ENCODE measurements at places on chromosomes 2 and 18.

DNA sequence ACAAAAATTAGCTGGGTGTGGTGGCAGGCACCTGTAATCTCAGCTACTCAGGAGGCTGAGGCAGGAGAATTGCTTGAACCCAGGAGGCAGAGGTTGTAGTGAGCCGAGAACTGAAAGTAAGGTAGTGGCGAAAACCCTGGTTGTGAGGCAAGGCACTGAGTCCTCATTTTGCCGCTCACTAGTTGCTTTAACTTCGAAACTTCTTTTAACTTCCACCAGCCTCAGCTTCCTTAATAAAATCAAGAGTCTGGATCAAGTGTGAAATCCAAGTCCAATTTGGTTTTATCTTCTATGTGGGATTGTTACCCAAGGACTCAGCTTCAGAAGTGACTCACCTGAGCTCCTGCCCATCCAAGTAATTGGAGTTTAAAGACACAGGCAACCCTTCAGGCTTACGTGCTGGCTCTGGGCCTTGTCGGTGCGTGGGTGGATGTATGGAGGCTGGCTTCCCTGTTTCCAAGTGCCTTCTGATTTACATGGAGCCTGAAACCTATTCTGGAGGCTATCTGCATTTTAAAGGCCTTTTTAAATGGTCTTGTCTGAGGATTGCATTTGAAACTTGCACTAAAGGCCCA, 374.2 kb upstream of the ID2 start:
- DNase-seq, result no peak

DNA sequence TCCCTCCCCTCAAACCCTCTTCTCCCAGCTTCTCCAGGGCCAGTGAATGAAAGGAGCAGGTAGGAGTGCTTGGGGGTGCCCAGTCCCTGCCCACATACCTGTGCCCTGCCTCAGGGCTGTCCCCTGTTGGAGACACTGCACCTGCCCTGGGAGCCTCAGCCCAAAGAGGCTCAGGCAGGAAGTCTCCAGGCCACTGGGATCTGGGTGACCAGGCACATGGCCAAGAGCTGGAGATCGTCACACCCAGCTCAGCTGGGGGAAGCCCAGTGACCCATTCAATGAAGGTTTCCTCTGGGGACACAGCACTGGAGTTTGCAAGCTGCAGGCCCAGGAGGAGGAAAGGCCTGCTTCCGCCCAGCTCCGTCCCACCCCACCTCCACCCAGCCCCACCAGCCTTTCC, 156.4 kb downstream of the ZFP36L2 start:
- no peak for DNase-seq

DNA sequence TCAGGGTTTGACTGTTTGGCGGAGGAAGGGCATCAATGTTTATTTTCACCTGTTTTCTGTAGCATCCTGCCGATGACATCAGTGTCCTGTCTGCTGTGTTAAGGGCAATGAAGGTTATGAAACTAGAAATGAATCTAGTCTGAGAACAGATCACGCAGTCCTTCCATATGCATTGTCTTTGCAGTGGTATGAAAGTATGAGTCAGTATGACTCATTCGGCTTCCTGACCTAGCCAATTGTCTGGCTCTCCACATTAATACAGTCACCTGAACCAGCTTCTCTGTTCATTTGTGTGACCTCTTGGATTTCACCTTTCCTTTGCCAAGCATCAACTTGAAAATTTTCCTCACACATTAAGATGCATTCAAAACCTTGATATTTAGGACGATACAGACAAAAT, 353.8 kb downstream of the RND3 start:
- no peak for DNase-seq

DNA sequence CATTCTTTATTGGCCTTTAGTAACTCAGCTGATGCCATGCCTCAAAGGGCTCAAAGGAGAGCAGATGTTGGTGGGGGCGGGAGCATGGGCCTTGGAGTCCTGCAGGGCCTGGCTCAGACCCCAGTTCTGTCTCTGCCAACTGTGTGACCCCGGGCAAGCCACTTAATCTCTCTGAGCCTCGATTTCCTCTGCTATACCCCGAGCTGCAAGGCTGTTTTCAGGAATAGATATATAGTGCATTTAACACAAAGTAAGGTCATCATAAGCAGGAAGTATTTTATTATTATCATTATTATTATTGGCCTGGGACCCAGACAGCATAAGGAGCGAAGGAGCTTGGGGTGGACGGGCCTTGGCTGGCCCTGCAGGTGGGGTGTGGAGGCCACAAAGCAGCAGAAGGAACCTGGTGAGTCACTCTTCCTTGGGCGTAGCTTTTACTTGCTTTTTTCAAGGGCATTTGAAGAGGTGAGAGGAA, 162.7 kb downstream of the INHBB start:
- DNase-seq, result no peak

DNA sequence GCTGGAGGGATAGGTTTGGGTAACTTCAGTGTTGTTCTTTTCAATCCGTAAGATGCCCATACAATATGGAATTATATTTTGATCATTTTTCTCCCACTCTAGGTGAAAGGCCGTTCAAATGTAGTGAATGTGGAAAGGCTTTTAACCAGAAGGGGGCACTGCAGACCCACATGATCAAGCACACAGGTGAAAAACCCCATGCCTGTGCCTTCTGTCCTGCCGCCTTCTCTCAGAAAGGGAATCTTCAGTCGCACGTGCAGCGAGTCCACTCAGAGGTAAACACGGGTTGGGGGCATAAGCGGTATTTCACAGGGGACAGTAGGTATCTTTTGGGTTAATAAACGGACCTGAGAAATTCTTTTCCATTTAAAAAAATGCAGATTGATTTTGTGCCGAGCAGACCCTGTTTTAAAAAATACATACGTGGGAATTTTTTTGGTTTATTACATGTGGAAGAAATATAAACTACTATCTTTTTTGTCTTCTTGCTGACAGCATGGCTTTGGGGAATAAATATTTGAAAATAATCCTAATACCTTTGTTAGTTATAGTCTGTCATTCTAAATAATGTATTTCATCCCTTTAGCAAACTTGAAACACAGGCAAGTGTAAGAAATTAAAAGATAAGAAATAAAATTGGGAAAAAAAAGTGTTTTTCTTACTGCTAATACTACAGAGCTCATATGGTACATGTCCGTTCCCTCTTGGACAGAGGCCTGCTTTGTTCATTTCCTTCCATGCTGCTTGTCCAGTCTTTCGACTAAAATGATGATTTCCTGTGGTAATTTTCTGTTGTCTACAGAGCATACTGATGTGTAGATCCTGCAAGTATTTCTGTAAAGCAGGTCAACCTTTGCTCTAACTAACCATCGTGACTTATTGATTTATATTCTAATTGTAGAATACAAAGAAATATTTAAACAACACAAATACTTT, 53.3 kb downstream of the ZNF236 start:
- peak; percentile 31 for DNase-seq

DNA sequence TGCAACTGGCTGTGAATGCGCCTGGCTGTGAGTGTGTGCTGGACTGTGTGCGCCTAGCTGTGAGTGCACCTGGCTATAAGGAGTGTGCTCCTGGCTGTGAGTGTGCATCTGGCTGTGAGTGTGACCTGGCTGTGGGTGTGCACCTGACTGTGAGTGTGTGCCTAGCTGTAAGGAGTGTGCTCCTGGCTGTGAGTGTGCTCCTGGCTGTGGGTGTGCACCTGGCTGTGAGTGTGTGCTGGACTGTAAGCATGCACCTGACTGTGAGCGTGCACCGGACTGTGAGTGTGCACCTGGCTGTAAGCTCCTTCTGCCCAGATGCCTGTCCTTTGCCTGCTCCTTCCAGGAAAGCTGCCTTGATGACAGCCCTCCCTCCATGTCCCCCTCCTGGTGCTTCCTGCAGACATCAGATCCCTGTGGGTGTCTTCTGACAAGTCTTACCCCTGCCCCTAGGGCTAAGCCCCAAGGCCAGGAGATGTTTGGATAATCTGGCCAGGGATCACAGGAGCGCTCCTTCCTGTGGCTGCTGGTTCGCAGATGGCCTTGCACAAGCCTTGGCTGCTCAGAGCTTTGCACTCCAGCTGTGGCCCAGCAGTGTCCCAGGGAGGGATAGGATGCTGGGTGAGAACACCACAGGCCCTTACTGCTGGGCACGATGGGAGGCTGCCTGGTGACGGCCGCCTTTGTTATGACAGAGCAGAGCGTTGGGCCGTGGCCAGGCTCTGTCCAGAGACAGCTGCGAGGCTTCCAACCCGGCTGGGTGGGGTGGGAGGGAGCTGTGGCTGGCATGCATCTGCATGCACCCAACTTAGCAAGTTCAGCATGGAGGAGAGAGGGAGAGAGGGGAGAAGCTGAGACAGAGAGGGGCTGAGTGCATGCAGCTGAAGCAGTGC, 89.9 kb downstream of the GLI2 start:
- no peak for DNase-seq

GRCh38 chr2:191922736-191923651, 76.1 kb upstream of the CAVIN2 start:
- DNase-seq, result no peak

- DNase-seq, result no peak
Measured at GRCh38 chr2:186573531-186573930, 16.3 kb upstream of the ITGAV start.

DNA sequence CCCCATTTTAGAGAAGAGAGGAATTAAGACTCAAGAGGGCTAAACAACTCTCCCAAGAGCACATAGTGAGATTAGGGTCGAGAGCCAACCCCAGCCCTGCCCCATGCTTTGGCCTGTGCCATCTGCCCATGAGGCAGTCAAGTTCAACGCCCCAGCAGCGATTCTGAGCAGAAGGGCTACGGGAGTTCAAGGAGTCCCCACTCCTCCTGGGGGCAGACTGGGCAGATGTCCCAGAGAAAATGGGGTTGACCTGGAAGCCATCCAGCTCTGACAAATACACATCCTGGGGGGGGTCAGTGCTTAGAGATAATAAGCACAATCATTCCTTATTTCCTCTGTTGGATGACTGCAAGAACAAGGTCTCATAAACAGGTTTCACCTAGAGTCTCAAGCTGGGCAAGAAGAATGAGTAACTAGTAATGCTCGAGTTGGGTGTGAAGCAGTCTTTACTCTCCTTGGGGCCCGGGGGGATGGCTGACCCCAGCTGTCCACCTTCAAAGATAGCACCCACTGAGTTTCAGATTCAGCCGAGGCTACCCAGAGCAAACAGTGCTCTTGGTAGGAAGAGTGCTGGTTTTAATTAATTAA, 716.4 kb downstream of the RNF144A start:
- DNase-seq, result no peak

GRCh38 chr2:26177122-26177521, 4.2 kb downstream of the GAREM2 start:
- DNase-seq, result no peak

DNA sequence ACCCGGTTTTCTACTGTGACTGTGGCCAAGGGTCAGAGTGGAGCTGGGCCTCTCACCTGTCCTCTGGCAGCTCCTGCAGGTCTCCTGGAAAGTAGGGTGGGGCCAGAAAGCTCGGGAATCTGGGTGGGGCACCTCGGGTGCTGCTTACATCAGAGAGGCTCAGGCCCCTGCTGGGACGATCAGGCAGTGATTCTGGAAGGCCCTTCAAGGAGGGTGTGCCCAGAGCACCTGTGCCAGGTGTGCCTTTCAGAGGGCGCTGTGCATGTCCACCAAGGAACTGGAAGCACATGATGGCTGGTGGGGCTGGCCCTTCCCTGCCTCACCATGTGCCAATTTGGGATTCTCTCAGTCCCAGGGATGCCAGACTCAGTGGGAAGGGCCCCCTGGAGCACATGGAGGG, 44.0 kb downstream of the ATP6V1C2 start:
- DNase-seq, result no peak

DNA sequence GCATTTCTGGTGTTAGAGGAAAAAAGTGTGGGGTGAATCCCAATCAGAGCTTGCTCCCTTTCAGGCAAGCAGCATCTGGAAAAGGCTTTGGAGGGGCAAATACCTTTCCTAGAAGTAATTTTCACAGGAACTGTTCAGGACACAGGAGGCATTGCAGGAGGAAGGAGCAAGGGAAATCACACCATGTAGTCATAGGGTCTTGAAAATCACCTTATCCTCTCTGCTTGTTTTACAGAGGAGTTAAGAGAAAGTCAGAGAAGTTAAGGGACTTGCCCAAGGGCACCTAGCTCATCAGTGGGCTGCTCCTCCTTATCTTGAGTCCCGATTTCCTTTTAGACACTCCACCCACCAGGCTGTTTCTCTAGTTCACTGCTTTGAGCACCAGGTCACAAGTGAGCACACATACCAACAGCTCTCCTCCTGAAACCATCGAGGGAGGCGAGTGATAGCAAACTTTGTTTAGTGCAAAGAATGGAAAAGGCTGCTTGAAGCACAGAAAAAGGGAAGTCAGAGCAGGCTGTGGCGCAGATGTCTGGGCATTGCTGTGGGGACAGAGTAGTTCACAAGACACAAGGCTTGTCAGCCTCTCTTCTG, 89.2 kb upstream of the CXCR4 start:
- DNase-seq, result peak; percentile 73

All from CD4-positive, alpha-beta T cell treated with Interleukin-4 for 1 hour (primary cell).